ENCODE measurements at places on chromosomes 6 and 20.
A peak's percentile ranks its signal among the peaks of the same experiment; 100 is the strongest.

DNA sequence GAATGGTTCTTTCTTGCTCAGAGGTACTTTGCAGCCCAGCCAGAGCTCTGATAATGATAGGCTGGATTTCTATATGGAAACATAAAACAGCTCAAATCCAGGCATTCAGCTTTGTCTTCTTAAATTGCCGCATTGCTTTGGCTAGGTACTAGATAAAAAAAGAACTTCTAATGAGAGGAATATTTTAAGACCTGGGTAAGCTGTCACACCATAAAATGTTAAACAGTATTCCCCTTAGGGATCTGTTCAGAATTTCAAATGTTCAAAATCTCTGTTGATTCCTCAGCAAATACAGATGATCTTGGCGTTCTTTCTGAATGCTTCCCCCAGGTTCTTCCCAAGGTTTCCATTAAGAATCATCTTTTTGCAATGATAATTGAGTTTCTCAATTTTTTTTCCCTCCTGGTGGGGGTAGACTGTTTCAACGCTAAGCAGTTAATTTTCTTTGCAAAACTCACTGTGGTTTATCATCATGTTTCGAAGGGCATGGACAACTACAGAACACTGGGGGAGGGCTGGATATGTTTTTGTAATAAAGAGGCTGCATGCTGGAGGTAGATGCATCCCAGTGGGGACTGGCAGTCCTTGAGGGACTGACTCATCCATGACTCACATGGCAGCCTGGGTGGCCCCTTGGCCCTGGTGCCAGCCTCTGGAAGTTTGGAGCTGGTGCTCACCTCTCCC is 31.0 kb downstream of the TIAM2 start:
- no peak for DNase-seq

- no peak for DNase-seq
These were observed 241.1 kb downstream of the PREX1 start for GRCh38 chr20:48586730-48587129.

- DNase-seq = no peak
These were observed 52.2 kb upstream of the FAM83C start for GRCh38 chr20:35344354-35344837.

DNA sequence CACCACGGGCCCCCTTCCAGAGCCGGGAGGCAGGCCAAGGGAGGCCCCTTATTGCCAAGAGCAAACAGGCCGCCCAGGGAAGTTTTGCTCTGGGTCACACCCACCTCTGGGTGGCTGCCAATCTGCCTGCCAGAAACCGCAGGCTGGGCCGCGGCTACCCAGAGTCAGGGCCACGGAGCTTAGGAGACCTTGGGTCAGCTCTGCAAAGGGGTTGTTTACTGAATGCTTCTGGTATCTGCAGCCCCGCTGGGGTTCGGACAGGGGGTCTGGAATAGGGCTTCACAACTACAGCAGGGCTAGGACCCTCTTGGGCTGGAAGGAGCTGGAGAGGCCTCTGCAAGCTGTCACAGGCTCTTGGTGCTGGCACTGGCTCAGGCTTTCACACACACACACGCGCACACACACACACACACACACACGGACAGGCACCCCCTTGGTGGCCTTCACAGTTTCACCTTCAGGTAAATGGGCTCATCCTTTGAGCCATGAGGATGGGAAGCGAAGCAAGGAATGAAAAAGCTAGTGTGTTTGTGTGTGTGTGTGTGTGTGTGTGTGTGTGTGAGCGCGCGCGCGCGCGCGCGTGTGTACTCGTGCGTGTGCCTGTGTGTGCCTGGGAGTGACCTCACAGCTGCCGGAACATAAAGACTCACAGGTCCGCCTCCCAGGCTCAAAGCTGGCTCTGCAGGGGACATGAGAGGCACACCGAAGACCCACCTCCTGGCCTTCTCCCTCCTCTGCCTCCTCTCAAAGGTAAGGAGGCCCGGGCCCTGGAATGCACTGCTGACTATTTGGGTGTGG is at the start of gene CCN5:
Gene CCN5, plus strand, starts transcription at position 669 of the 798 bp plus-strand sequence. Its CDS starts 22 bp downstream, at position 691.
- DNase-seq = no peak

GRCh38 chr6:12294851-12295536 is 4.8 kb downstream of the EDN1 start:
- no peak for DNase-seq

GRCh38 chr20:45833883-45834796 is 541 bp downstream of the SNX21 start:
- peak; percentile 77 for DNase-seq

GRCh38 chr6:53566755-53567154 is 21.9 kb upstream of the GCLC start:
- no peak for DNase-seq

GRCh38 chr6:114096561-114097172 is 125.7 kb upstream of the HDAC2 start:
- DNase-seq = peak; percentile 9

- DNase-seq = no peak
These were observed 161.4 kb downstream of the CLIC5 start for GRCh38 chr6:45854149-45854742.

- no peak for DNase-seq
These were observed 133.6 kb downstream of the CDH26 start for GRCh38 chr20:60091861-60092260.

DNA sequence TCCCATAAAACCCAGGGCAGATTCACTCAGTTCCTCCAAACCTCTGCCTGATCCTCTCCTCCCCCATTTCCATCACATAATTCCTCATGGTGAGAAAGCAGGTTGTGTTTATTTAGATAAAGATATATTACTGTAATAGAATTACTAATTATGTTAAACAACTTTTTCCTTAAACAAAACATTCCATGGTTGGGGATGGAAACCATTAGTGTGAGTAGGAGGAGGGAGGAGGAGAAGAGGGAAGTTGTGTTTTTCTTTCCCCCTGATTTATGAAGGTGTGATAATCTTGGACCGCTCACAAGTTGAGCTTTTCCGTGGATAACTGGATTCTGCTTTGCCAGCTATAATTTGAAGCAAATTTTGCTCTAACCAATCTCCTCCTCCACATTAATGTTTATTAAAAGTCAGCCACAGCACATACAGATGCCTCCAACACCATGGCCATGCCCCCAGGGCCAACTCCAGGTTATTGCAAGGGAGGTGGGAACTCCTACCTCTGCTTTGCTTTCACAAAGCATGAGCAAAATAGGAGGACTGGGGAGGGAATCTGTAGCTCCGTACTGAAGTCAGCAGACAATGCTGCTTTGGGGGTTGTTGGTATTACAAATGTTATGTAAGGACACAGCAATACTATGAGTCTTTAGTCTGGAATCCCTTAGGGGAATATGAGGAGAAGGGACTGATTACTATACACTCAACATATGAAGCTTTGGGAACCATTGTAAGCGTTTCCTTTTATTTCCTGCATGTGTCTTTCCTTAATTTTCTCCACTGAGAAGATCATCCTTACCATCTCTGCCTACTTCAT is 542.0 kb downstream of the DHX35 start:
- no peak for DNase-seq

- no peak for DNase-seq
These were observed 8.8 kb downstream of the PPIL1 start for GRCh38 chr6:36865835-36866234.

DNA sequence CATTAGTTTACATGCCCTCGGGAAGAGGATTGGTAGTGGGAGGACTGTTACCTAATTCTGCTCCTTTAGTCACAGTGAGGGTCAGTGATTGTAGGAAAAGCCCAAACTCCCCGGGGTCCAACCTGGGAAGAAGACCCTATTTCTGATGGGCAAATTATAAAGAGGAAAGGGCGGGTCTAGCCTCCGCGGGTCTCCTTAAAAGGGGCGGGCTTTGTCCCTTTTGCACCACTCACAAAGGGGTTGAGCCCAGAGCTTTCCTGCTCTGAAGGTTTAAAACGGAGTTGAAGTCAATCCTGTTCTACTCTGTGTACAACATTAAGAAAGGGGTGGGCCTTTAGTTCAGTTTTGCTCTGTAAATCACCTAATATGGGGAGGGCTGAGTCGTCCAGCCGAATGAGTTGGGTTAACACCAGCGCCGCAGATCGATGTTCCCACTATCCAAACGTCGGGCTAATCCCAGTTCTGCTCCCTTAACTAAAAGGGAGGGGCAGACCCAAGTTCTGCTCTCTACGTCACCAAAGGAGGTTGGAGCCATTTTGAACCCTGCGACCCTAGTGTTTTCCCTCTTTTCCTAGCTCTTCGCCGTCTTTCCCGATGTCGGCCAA is 920 bp upstream of the RNF5 start:
- DNase-seq = no peak

DNA sequence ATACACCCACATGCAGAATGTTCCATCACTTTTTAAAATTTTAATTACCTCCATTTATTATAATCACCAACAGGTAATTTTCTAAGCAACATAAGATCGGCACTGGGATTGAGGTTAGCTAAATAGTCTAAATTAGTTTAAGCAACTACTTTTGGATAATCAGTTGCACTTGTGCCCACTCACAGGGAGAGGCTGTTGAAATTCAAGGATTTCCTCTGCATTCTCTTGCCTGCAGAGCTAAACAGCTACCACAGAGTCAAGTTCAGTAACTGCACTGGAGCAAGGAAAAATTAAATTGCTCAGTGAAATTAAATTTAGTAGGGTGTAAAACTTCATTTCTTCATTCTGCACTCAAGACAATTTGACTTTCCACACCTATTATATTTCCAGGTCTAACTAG is 120.7 kb upstream of the CCDC28A start:
- no peak for DNase-seq

DNA sequence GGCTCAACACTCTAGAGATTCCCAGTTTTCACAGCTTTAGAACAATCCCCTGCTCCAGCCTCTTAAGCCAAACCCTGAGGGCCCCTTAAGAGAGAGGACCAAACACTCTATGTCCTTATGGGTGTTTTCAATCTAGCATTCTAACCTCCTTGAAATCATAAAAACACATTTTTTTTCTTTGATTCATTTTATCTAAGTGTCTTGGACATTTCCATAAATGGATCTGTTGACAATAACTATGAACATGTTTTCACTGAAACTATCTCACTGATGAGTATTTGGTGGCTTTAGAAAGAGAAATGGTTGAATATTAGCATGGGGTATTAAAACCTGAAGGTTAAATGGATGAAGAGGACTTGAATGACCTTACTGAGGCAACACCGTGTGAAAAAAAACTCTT is 27.6 kb upstream of the PDE7B start:
- no peak for DNase-seq

DNA sequence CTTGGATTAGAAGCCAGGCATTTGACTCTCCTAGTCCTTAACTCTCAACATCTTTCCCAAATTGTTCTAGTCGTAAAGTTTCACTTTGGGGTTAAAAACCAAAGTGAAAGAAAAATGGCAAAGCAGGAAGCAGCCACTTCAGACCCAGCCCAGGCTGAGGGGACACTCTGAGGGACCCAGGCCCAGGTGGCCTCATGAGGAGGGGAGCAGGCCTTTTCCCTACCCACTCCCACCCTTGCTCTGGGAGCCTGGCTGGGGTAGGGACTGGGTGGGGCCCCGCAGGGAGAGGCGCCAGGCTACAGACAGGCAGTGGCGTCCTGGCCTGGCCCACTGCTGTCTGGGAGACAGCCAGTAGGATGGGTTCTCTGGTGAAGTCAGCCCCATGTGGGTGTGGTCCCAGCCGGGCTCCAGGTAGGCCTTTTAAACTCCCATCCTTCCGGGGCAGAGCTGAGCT is 68.7 kb upstream of the MYL9 start:
- no peak for DNase-seq

GRCh38 chr6:145018027-145018426 is 717.3 kb downstream of the EPM2A start:
- no peak for DNase-seq

DNA sequence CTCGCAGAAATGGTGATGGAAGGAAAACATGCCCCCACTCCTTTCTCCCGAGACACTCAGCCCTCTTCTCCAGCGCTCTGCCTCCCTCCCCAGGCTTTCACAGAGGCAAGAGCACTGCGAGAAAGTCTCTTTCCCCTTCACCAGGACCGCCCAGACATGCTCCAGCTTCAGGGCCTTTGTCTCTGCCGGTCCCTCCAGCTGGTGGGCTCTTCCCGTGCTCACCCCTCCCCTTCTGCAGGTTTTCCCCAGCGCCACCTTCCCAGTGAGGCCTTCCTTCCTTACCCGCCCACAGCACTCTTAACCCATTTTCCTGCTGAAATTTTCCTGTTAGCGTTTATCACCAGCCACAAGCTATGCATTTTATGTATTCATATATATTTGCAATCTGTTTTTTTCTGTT is 86.2 kb downstream of the TFAP2C start:
- DNase-seq = no peak

GRCh38 chr20:34985461-34986310 is 30.0 kb downstream of the MYH7B start:
- no peak for DNase-seq

DNA sequence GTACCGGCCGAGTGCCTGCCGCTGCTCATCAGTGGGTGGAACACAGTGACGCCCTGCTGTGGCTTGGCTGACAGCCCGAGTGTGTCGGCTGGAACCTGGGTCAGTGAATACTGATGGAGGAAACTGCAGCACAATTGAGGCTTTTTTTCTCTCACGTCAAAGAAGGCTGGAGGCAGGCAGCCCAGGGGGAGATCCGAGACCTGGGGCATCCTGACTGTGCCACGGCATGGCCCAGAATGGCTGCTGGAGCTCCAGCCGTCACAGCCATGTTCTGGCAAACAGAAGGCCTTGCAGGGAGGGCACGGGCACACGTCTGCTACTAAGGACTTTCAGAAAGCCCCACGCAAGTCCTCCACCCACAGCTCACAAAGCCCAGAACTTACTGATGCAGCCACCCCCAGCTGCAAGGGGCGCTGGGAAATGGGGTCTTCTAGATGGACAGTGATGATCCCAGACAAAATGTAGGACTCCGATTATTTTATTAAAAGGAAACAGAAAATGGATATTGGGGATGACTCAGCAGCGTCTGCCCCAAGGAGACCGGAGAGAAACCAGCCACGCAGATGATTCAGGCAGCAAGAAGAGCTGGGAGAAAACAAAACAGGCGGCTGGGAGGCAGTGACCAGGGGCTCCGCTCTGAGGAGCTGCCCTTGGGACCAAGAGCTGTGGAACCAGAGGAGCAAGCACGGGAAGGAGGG is 140.0 kb downstream of the TAF4 start:
- no peak for DNase-seq

- no peak for DNase-seq
These were observed 79.6 kb downstream of the CEP57L1 start for GRCh38 chr6:109174916-109175315.

DNA sequence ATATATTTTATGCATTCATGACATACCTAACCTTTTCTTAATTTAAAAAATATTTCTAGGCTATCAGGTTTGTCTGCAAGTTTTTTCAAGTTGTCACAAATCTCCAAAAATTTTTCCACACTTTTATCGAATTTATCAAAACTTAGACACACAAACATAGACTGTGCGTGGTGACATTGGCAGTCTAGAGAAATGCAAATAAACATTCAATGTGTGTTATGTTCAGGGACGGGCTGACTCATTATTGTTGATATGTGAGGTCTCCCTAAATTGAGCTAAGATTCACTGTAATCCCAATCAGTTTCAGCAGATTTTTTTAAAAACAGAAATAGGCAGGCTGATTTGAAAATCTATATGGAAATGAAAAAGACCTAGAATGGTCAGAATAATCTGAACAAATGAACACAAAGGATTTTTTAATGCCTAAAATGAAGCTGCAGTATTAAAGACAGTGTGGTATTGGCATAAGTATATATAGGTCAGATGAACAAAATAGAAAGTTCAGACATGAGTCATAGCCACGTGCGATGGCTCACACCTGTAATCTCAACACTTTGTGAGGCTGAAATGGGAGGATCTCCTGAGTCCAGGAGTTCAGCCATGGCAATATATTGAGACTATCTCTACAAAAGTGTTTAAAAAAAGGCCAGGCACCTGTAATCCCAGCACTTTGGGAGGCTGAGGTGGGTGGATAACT is 19.2 kb downstream of the BLTP3A start:
- no peak for DNase-seq

- no peak for DNase-seq
These were observed 67.2 kb upstream of the SMLR1 start for GRCh38 chr6:130760006-130760405.

Measured in left renal cortex interstitium (tissue), 4 donors.